Caudate nucleus (tissue), 63 donors: ENCODE measurements at places on chromosomes 6 and 20.

DNA sequence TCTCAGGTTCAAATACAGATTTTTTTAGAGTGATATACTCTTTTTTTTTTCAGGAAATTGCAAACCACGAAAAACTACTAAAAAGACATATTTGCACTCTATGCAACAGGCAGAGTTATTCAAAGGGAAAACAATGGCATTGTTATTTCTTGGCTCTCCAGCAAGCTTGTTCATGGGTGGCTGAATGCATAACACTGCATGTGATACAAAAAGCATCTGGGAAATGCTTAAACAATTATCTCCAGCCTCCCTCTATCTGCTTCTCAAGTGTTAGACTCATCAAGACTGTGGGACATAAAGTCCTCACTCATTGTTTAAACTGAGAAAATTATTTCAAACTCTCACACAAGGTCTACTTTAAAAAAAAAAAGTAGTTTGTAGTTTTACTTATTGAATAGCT lies 7.3 kb upstream of the COL12A1 start:
- DNase-seq: no peak

GRCh38 chr20:58339741-58340140 lies 30.2 kb downstream of the RAB22A start:
- DNase-seq: no peak

- no peak for DNase-seq
Observed at GRCh38 chr6:56536536-56536935, 106.2 kb downstream of the DST start.

- DNase-seq: no peak
Observed at GRCh38 chr6:7269816-7270215, 43.2 kb downstream of the SSR1 start.

- DNase-seq: no peak
Observed at GRCh38 chr6:142726616-142727015, 218.4 kb downstream of the HIVEP2 start.

DNA sequence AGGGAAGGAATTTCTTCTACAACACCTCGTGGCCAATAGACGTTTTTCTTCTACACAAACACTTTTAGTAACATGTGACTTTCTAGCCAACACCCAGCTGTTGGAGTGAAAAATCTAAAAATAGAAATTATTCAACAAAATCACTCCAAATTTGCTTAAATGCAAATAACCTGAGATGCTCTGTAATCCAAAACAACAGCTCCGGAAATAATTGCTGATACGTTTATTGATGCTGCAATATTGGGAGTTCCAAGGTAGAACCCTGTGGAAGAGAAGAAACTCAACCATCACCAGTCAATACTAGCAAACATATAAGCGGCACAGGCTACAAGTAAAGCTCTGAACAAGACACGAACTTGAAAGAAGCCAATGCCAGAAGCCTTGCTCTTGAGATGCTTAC lies 230.6 kb downstream of the ALDH8A1 start:
- DNase-seq: no peak

GRCh38 chr20:671252-672030 lies 4.2 kb downstream of the SCRT2 start:
- DNase-seq: no peak

GRCh38 chr6:3355358-3356055 lies 96.8 kb downstream of the PSMG4 start:
- DNase-seq: no peak

GRCh38 chr6:44667668-44668390 lies 280.3 kb downstream of the CDC5L start:
- no peak for DNase-seq

DNA sequence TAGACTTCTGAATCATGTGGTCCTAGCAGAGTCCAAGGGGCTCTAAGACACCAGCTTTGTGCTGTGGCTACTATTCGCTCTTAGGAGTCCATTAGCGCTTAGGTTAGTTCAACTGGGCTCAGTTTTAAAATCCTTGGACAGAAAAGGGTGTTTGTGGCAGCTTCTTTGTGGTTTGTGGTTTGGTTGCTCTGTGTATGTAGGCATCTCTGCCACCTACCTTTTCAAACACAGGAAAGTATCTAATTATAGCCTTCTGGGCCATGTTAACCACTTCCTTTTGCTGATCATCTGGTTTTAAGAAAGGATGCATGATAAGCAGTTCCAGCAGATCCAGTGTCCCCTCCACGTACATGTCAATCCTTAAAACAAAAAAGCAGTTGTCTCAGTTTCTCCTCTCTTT lies 10.8 kb downstream of the GSTA4 start:
- no peak for DNase-seq

DNA sequence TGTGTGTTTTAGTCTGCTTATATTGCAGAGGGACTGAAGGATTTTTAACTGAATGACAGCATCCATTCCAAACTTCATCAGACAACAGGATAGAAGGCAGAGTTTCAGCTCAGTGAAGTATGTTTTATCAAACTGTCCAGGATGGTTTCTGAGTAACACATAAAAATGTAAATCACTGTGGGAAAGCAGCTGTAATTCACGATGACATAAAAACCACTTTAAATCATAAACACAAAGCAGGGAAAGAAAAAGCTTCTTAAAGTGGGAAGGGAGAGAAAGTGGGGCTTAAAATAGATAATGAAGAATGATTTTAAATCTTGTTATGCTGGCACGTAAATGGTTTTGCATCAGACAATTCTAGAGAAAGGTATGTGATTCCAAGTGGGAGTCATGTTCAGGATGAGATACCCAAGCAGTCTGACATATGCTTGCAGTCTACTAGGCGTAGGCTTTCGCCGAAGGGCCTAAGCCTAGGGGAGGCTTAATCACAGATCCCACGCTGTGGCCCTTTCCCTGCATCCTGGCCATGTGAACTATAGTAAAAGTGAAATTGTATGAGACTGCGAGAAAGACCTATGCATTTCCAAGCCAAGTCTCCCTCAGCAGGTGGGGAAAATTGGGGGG lies 610.6 kb downstream of the PRKN start:
- DNase-seq: no peak

GRCh38 chr6:159083146-159083545 lies 38.4 kb upstream of the TAGAP start:
- DNase-seq: no peak

DNA sequence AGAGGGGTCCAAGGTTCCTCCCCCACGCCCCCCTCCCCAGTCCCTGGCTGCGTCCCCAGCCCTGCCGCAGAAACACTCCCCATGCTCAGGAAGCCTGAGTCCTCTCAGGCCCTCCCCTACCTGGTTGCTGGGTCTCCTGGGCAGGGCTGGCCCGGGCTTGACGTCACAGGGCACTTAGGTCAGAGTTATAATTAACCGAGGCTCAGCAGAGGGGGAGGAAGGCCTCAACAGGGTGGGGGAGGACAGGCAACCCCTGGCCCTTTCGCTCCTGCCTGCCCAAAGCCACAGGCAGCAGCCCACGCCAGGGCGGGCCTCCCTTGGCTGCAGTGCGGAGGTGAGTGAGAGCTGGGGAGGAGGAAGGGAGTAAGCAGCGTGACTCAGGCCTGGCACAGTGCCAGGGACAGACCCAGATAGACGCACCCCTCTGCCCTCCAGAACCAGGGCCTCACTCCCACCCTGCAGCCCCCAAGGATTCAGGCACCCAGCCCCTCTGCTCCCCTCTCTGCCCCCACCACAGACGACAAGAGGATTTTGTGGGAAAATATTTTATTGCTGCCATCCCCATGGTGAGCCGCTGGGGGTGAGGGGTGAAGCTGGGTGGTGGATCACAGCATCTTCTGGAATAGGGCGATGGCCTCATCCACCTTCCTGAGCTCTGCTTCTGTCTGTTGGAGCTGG lies at the start of gene VWA7:
Gene VWA7, minus strand, starts transcription at position 340 of the 678 bp plus-strand sequence. CDS start 549 bp downstream, outside the sequence.
- DNase-seq: peak; percentile 30

- no peak for DNase-seq
Observed at GRCh38 chr6:106513808-106514582, 115.3 kb downstream of the RTN4IP1 start.

GRCh38 chr6:25542984-25543910 lies 108.8 kb upstream of the SCGN start:
- no peak for DNase-seq

DNA sequence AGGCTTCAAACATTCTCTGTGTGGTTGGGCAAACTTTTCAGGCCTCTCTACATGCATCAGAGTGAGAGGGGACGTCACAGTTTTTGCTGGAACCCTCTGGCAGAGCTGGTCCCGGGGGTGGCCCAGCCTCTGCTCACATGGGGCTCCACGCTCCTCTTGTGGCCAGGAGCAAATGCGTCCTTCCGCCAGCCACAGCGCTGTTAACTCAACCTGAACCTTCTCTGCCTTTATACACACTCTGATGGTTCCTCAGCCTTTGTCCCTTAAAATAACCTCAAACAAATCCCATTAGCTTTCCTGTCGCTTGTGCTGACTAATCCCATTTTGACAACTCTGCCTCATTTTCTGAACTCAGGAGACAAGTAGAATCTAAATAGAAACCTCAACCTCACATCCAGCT lies 39.4 kb upstream of the TGM6 start:
- DNase-seq: no peak

GRCh38 chr6:18148304-18149025 lies 6.4 kb downstream of the TPMT start:
- DNase-seq: no peak

- DNase-seq: no peak
Observed at GRCh38 chr6:29990931-29991330, 48.6 kb downstream of the HLA-A start.

GRCh38 chr20:52974179-52974594 lies 2.0 kb downstream of the TSHZ2 start:
- DNase-seq: no peak

DNA sequence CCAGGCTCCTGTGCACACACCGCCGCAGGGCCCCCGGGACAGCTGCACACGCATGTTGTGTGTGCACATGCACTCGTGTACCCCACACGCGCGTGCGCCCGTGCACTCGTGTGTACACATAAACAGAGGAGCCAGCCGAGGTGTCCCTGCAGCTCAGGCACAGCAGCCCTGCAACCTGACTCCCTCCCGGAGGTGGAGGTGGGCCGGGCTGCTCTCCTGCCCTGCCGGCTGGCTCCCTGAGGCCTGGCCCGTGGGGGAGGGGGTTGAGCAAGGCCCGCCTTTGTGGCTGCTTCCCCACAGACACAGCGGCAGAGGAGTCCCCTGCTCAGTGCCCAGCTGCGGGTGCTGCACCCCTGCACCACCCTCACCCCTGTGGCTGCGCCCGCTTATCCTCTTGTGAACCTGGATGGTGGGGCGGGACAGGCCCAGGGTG lies 624 bp downstream of the RBBP8NL start:
- DNase-seq: no peak

DNA sequence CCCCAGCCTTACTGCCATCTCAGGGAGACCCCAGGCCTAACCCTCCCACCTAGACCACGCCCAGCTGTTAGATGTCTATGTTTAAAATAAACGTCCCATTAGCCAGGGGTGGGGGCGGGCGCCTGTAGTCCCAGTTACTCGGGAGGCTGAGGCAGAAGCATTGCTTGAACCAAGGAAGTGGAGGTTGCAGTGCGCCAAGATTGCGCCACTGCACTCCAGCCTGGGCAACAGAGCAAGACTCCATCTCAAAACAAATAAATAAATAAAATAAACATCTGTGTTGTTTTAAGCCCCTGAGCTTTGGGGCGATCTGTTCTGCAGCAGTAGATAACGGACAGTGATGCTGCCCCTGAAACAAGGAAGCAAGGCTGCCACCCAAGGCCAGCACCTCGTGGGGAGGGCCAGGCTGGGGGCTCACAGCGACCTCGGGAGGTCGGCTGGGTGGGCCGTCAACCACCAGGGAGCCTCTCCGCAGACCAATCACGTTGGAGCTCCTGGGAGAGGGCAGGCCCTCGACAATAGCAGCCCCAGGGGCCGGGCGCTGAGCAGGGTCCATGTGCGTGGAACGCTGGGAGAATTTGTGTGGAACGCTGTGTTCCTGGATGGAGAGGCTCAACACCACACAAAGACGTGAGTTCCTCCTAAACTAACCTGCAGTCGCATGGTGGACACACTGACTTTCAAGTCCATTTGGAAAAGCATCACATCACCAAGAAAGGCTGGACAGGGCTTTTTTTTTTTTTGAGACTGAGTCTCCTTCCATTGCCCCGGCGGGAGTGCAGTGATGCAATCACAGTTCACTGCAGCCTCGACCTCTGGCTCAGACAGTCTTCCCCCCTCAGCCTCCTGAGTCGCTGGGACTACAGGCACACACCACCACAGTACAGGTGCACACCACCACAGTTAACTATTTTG lies 1.0 kb upstream of the HELZ2 start:
- no peak for DNase-seq

DNA sequence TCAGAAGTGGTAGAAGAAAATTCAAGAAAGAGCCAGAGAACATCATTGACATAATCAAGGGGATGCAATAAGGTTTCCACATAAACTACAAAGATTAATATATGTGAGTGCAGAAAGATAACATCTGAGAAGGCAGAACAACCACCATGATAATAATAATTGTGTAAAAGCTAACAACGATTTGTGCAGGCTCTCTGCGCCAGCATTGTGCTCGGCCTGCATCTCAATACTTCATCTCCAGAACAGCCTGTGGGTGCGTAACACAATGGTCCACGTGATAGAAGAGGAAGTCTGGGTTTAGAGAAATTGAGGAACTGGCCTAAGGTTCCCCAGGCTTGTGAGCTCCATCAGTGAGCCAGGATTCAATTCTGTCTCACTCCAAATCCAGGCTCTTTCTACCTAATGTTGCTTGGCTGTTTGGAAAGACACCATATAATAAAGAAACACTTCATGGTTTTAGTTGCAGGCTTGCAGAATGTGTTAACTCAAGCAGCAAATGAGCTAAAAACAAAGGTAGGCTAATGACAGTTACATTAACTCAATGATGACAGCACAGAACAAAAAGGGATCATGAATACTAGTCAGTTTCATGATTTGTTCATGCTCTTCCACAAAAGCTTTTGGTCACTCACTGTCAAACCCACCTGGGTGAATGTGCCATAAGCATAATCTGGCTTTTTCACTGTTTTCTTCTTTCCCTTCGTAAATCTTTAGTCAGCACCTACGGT lies 71.2 kb downstream of the LY86 start:
- no peak for DNase-seq
